Activated CD8-positive, alpha-beta T cell treated with anti-CD3 and anti-CD28 coated beads for 36 hours (primary cell): ENCODE measurements at places on chromosomes 6 and 20. TPM values are rescaled to one million over a fixed set of nuclear protein-coding genes. Genes with fewer than 3 reads are reported as not detected.

LRRN4 gene
- total RNA-seq: not detected

TAGAP gene
- total RNA-seq: 113 TPM

DACT2 gene
- not detected for total RNA-seq

MUCL3 gene
- not detected for total RNA-seq

ZC2HC1B gene
- not detected for total RNA-seq

KIF3B gene
- 25.7 TPM for total RNA-seq

NFATC2 gene
- total RNA-seq: 40.9 TPM

CST5 gene
- not detected for total RNA-seq

DNA sequence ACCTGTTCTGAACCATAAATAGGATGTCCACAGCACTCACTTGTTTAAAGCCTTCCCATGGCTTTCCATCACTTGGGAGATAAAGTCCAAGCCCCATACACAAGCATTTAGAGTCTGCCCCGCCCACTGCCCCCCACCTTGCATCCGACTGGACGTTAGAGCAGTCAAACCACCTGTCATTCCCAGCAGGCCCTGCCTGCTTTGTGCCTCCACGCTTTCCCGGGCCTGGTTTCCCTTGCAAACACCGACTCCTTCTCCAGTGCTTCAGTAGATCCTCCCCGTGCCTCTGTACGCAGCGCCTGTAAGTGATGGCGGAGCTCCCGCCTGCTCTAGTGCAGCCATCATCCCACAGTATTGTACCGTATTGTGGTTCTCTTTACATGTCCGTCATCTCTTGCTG, 38.3 kb upstream of the INSM1 start:
- DNase-seq: no peak

- DNase-seq: no peak
Measured at GRCh38 chr6:31588871-31589650, 3.0 kb downstream of the LST1 start.

DNA sequence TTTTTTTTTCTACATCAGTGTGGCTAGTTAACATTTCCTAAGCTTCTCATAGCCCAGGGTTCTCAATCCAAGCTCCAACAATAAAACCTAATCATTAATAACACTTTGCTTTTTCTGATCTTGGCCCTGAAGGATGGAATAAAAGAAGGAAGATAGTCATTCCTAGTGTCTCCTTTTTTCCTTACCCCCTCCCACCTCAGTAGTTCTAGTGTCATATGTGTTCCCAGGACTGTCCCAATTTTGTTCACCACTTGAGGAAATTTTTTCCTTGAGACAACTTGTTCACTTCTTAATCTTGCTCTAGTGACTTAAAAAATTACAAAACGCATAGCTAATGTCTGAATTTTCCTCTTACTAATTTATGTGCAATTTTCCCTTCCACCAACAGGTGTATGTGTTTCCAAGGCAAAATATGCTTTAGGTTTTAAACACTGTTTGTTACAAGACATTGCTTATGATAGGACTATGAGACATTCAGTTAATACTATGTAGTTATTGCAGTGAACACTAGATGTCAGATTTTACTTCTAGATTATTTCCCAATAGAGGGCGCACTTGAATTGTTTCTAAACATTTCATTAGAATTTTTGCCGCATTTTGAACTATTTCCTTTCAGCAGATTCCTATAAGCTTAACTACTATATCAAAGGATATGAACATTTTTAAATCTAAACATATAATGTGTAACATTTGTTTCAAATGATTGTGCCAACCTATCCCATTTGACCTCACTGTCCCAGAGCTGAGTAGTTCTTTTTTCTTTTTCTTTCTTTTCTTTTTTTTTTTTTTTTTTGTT, 18.5 kb upstream of the C6orf141 start:
- no peak for DNase-seq

GRCh38 chr20:45020236-45020886, 54.0 kb downstream of the STK4 start:
- DNase-seq: no peak

DNA sequence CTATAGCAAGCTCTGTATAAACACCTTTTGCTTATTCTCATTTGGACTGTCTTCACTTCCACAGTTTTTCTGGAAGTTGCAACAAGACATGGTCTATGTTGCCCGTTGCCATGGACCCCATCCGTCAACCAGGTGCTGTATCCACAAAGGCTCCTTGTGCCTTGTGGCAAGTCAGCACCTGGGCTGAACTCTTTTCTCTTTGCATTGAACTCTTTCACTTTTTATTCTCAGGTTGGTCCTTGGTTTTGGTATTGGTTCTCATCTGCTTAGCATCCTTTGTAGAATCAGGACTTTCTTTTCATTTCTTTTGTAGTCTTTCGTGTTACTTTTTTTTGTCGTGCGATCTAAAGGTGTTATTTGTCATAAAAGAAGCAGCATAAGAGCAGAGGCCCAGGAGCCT, 5.0 kb upstream of the GSTA1 start:
- DNase-seq: no peak

- peak; percentile 82 for DNase-seq
Measured at GRCh38 chr6:170459451-170459850, 93.7 kb downstream of the PSMB1 start.

- no peak for DNase-seq
Measured at GRCh38 chr6:159595173-159595572, 97.9 kb downstream of the SOD2 start.

DNA sequence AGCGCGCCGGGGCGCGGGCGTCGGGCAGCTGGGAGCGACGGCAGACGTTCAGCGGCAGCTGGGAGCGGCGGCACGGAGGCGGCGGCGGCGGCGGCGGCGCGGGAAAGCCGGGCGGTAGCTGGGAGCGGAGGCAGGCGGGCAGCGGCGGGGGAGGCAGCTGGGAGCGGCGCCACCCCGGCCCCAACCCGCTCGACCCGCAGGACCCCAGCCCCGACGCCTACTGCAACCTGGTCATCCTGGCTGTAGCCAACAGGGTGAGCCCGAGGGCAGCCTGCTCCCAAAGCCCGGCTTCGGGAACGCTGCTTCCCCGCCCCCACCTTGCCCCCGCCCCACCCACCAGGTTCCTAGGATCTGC, 8.9 kb downstream of the CCM2L start:
- DNase-seq: no peak

DNA sequence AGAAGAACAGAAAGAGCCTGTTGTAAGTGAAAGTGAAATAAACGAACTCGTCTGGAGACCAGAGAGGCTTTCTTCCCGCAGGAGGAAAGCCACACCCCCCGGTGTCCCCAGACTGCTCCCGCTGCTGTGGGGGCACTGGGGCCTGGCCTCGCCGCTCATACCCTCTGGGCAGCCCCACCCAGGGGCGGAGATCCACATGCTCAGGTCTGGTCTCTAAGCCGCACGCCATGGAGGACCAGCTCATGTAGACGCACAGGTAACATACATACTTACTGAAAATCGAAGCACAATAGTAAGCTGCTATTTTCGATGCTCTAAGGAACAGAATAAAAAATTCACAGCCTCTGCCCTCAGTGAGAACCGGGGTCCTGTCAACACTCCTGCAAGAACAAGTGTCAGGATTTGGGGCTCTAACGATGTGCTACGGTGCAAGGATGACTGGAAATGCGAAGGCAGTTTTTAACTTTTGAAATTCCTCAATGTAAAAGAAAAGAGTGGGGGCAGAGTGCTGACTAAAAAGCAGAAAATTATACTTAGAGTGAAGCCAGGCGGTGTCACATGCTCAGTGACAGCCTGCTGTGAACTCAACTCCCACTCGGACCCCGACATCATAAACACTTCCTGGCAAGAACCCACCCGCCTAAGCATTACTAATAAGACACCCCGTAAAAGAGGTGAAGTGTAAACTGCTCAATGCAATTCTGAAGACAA, 110.5 kb downstream of the IRF4 start:
- DNase-seq: peak; percentile 89

GRCh38 chr6:37514321-37514771, 14.7 kb upstream of the CCDC167 start:
- peak; percentile 78 for DNase-seq

GRCh38 chr20:2692036-2692885, at the start of gene EBF4:
Gene EBF4 (plus strand): TSS chr20:2692780. CDS start chr20:2693646, 866 bp downstream.
- peak; percentile 40 for DNase-seq

- no peak for DNase-seq
Measured at GRCh38 chr6:88631830-88632229, 331.6 kb downstream of the RNGTT start.

DNA sequence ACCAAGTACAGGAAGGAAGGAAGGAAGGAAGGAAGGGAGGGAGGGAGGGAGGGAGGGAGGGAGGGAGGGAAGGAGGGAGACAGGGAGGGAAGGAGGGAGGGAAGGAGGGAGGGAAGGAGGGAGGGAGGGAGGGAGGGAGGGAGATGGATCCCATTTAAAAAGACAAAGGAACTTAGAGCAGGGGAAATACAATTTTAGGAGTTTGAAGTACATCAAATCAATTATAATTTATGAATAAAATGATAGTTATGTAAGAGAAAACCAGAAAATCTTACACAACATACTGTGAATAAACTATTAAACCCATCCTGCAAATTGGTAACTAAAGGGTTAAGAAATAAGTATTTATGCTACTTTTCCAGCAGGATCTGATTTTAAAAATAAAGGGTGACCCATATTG, 475.9 kb downstream of the HDGFL1 start:
- no peak for DNase-seq

GRCh38 chr6:69802995-69803394, 6.2 kb upstream of the LMBRD1 start:
- DNase-seq: no peak

GRCh38 chr20:56461576-56461975, 6.9 kb upstream of the RTF2 start:
- DNase-seq: no peak
